T-helper 2 cell (primary cell): ENCODE measurements at places on chromosomes 11 and 22.

GRCh38 chr11:7167976-7168740 lies 79.4 kb downstream of the RBMXL2 start:
- no peak for DNase-seq

- no peak for DNase-seq
These were observed 210.7 kb downstream of the DBX1 start for GRCh38 chr11:19949606-19950005.

- DNase-seq = peak; percentile 24
These were observed 604 bp upstream of the POLR3H start for GRCh38 chr22:41544671-41545476.

DNA sequence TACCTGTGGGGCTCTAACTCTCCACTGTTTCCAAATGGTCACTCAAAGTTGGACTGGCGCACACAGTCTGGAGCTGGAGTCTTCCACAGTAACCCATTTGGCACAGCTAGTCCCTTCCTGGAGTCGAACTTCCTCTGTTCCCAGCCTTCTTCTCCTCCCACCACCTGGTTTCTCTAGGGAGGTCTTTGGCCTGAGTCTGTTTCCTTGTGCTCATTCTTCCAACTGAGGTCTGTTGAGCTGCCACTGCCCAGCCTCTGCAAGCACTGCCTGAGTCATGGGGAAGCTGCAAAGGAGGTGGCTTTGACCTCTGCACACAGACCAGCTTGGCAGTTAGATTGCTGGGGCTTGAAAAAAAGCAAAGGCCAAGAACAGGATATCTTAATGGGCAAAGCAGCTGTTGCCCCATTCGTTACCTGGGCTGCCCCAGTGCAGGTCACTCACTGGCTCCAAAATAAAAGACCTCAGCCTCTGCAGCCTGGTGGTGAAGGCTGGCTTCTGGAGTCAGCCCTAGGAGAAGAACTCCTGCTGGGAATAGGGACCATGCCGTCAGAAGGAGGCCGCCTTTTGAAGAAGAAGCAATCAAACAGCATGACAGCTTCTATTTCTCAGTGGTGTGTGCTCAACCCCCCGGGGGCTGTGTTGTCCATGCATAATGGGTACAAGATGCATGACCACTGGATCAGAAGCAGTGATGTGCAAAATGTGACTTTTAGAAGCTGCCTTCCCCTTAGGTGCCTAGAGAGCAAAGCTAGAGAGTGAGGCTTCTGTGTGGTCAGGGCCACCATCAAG lies 3.0 kb downstream of the ADAMTS15 start:
- no peak for DNase-seq

DNA sequence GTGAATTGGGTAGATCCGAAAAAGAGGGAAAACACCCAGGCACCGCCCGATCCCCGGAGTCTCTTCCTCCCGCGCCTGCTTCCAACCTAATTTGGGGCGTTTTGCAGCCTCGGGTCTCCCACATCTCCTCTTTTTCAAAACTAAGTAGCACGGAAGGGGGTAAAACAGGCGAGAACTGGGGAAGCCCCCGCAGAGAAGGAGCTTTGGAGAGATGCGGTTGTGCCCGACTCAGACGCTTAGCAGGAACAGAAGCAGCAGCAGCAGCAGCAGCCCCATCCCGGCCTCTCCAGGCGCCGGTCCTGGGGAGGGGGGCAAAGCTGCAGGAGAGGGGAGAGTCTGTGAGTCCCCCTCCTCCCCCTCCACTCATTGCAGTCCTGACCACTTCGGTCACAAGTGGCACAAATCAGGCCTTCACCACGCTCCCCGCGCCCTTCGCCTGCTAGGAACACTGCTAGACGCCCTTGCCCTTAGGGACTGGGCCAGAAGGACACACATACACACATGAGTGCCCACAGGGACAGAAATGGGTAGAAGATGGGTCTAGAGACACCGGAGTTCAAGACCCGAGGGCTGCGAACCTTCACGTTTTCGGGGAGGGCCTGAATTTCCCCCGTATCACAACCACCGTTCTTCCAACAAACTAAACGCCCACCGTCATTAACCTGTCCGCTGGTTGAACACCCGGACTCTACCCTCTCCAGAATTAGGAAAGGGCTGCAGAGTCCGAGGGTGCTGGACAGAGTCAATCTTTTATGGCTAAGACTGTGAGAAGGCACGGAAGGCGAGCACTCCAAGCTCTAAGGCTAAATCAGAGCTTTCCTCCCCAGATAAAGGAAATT lies 98.3 kb upstream of the HSD17B12 start:
- no peak for DNase-seq

GRCh38 chr22:36355362-36355761 lies 32.4 kb downstream of the MYH9 start:
- no peak for DNase-seq
